ENCODE measurements at places on chromosomes 6 and 20. TPM values are rescaled to one million over a fixed set of nuclear protein-coding genes. Genes with fewer than 3 reads are reported as not detected.
A peak's percentile ranks its signal among the peaks of the same experiment; 100 is the strongest.

DNA sequence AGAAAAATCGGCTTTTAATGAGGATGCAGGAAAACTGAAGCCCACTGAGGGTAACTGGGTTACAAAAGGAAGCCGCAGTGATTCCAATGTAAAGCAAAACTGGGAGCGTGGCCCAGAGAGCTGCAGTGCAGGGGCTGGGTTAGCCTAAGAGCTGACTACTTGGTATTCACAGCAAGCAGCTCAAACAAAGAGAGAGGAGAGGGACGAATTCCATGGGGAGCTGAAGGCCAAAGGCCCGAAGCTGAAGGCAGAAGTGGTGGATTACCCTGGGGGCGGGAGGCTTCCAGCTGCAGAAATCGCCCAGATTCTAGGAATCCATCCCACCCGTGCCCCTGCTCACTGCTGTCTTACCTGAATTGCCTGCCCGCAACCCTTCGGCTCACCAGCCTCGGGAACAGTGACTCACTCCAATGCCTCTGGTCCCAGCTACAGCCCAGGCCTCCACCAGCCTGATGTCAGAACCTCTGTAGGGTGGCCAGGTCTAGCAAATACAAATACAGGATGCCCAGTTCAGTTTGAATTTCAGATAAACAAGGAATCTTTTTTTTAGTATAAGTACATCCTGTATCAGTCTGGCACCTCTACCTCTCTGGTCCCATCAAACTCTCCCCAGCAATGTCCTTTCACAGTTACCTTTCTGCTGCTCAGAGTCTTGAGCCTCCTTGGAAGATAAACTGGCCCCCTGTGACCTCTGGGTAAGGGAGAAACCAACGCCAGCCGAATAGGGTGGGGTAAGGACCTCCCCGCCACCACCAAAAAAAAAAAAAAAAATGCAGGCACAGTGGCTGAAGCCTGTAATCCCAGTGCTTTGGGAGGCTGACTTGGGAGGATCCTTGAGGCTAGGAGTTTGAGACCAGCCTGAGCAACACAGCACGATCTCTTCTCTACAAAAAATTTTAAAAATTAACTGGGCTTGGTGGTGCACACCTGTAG, 14.6 kb upstream of the ZMYND8 start:
- H3K27ac ChIP-seq: no peak overlapping the region
- peak; percentile 62 for DNase-seq
- H3K36me3 ChIP-seq: no peaks in the 10 kb centered on the region
- no peaks in the 10 kb centered on the region for H3K27me3 ChIP-seq
- no peak overlapping the region for H3K4me3 ChIP-seq

- H3K4me1 ChIP-seq: peaks cover 11% of the 10 kb centered on the region
- H3K27ac ChIP-seq: no peak overlapping the region
- H3K27me3 ChIP-seq: no peaks in the 10 kb centered on the region
- DNase-seq: no peak
- H3K4me3 ChIP-seq: no peak overlapping the region
- H3K36me3 ChIP-seq: no peaks in the 10 kb centered on the region
Measured at GRCh38 chr6:139473231-139473701, 98.8 kb upstream of the CITED2 start.

DNA sequence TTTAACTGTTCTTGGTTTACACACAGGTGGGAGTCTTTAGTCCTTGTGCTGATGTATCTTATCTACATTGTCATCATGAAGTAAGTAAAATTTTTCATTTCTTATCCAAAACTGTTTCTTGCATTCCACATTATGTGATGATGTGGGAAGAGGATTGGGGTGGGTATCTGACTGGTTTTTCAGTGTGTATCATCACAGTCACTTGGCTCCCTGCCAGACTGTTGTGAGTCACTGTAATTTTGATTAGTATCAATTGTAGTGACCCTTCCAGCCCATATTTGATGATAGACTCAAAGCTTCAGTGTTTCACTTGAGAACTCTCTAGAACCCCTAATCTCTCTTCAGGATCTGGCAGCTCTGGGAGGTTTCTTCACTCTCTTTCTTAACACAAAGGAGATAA, 84.5 kb upstream of the RIN2 start:
- no peaks in the 10 kb centered on the region for H3K4me1 ChIP-seq
- peaks cover 50% of the 10 kb centered on the region for H3K27me3 ChIP-seq
- no peaks in the 10 kb centered on the region for H3K36me3 ChIP-seq
- no peak overlapping the region for H3K4me3 ChIP-seq

- no peak for DNase-seq
- H3K36me3 ChIP-seq: no peaks in the 10 kb centered on the region
- peaks cover 48% of the 10 kb centered on the region for H3K27me3 ChIP-seq
- no peak overlapping the region for H3K27ac ChIP-seq
Measured at GRCh38 chr6:49634836-49635218, 1.8 kb downstream of the RHAG start.

DNA sequence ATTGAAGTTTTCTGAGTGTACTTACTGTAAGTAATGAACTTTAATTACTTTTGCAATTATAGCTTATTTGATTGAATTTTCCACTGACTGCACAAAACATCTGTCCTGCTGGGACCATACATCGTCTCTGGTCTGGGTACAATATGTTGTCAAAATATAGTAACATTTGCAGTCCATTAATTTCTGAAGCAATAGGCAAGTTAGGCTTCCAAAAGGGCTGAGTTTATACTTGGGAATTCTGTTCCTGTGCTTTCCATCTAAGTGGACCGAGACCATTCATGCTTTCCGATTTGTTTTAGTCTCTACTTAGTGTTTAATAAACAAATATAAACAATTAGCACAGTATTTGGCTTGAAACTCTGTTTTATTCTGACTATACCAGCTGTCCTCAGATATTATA, 139.3 kb downstream of the RFPL4B start:
- H3K36me3 ChIP-seq: no peaks in the 10 kb centered on the region
- no peak overlapping the region for H3K27ac ChIP-seq
- H3K4me3 ChIP-seq: no peak overlapping the region
- DNase-seq: no peak

DNA sequence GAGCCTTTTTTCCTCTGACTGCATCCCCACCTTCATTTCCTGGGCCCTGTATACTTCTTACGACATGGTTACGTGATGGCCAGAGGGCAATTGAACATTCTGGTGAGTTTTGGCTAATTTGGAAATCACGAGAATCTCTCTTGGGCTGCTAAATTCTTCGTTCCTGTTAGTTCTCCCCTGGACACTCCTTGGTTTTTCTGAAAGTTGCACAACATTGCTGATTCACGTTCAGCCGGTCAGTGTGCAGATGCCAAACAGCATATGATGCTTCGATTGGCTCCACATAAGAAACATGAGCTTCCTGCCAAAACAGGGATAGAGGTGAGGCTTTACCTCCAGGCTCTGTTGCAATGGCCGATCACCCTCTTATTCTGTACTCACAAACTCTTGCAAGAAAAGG, 119.4 kb upstream of the LY86 start:
- peak overlapping the region; percentile 48 for H3K4me3 ChIP-seq
- H3K27ac ChIP-seq: peak overlapping the region; percentile 96
- H3K27me3 ChIP-seq: no peaks in the 10 kb centered on the region
- peak; percentile 97 for DNase-seq
- peaks cover 44% of the 10 kb centered on the region for H3K4me1 ChIP-seq

- no peaks in the 10 kb centered on the region for H3K4me1 ChIP-seq
- H3K36me3 ChIP-seq: no peaks in the 10 kb centered on the region
- H3K27me3 ChIP-seq: no peaks in the 10 kb centered on the region
- peak; percentile 68 for DNase-seq
Measured at GRCh38 chr6:89970609-89971337, 76.5 kb downstream of the GJA10 start.

DNA sequence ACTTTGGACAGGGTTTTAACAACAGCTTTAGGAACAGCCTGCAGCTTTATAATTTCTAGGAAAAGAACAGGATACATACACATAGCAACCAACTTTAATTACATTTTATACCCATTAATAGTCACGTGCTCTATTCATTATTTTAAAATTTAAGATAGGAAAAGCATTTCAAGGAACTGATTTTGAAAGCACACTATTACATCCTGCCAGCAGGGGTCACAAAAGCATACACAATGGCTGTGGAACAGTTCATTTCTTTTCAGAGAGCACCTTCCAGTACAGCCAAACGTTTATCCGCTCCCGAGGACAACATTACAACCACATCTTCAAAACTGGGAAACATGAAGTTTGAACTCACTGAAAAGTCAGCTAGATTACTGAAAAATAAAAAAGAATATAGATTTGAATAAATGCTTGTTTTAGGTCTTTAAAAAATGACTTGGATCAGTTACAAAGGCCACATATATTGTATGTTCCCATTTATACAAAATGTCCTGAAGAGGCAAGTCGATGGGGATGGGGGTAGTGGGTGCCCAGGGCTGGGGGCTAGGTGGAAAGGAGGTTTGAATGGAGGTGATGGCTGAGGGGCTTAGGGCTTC, 104.6 kb upstream of the EXOC2 start:
- peak; percentile 68 for DNase-seq
- no peak overlapping the region for H3K4me3 ChIP-seq
- H3K4me1 ChIP-seq: no peaks in the 10 kb centered on the region
- H3K27ac ChIP-seq: no peak overlapping the region
- H3K27me3 ChIP-seq: peaks cover 40% of the 10 kb centered on the region
- H3K36me3 ChIP-seq: no peaks in the 10 kb centered on the region

- H3K4me3 ChIP-seq: no peak overlapping the region
- no peaks in the 10 kb centered on the region for H3K4me1 ChIP-seq
- no peak for DNase-seq
Measured at GRCh38 chr6:114290864-114291263, 52.0 kb downstream of the HS3ST5 start.

- peaks cover 21% of the 10 kb centered on the region for H3K4me1 ChIP-seq
- no peaks in the 10 kb centered on the region for H3K27me3 ChIP-seq
- H3K4me3 ChIP-seq: peak within 1 kb of the TSS; percentile 82
- no peaks in the 10 kb centered on the region for H3K36me3 ChIP-seq
- DNase-seq: peak; percentile 33
Measured at GRCh38 chr6:149317644-149318571, at the start of gene TAB2. TSS of gene TAB2 (plus strand) at chr6:149317712. CDS start at chr6:149369998, 52,286 bp downstream.

DNA sequence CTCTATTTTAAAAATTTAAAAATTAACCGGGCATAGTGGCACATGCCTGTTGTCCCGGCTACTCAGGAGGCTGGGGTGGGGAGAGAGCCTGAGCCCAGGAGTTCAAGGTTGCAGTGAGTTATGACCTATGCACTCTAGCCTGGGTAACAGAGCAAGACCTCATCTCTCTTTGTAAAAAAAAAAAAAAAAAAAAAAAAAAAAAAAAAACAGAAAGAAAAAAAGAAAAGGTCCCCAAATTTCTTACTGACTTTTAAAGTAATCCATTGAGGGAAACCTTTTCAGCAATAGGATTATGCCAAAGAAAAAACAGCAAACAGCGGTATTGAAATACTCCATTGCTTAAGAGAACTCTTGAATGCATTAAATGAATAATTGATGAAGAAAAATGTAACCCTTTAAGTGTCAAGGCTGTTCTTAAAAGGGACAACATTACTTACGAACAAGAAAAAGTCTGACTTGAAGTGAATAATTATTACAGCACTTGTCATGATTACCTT, 6.0 kb upstream of the DNAAF9 start:
- H3K4me1 ChIP-seq: no peaks in the 10 kb centered on the region
- no peaks in the 10 kb centered on the region for H3K36me3 ChIP-seq
- DNase-seq: no peak
- H3K27ac ChIP-seq: no peak overlapping the region

- H3K4me1 ChIP-seq: peaks cover 27% of the 10 kb centered on the region
- no peaks in the 10 kb centered on the region for H3K27me3 ChIP-seq
- no peak overlapping the region for H3K4me3 ChIP-seq
Measured at GRCh38 chr20:56780266-56780665, 151.2 kb downstream of the TFAP2C start.

DNA sequence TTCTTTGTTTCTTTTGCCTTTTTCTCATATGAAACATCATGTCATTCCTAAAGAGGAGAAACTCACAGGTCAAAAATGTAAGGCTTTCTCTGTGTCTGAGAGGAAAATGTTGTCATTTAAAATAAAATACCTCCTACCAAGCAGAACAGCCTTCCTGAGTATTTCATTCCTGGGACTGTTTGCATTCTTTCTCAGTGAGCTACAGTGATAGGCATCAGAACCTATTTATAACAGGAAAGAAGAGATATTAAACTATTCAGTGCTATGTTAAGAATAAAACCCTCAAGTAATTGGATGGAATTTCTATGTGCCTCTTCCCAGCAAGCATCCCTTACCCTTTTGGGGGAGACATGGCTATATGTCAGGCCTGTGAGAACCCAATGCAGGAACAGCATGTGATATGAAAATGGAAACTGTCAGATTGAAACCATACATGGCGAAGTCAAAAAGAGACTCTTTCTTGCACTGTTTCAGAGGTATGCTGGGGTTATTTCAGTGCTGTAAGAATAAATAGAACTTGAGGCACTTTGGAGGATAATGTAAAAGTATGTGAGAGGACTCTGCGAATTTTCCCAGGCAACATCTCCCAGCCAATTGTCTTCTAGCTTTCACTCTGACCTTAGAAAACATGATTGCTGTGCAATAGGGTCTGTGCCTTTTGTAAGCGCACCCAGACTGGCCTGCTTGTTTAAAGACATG, 133.8 kb upstream of the CCN2 start:
- H3K4me3 ChIP-seq: no peak overlapping the region
- no peaks in the 10 kb centered on the region for H3K27me3 ChIP-seq
- H3K4me1 ChIP-seq: no peaks in the 10 kb centered on the region
- peak overlapping the region; percentile 9 for H3K27ac ChIP-seq
- no peak for DNase-seq
- no peaks in the 10 kb centered on the region for H3K36me3 ChIP-seq

DNA sequence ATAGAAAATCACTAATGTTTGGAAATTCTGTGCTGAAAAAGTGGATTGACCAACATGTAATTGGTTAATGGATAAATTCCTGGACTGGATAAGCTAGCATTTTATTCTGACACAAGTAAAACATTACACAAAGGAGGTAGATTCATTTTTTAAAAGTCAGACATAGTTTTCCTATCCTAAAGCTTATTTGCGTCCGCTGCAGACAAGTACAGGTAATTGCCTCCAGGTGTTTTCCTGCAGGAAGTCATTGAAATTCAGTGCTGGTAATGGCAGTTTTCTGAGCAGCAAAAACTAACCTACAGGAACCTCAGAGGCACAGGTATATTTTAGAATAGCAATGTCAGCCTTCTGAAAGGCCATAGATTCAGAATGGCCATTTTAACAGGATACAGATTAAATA, 20.0 kb upstream of the HIVEP1 start:
- no peaks in the 10 kb centered on the region for H3K4me1 ChIP-seq
- no peak overlapping the region for H3K4me3 ChIP-seq
- H3K27me3 ChIP-seq: no peaks in the 10 kb centered on the region
- no peaks in the 10 kb centered on the region for H3K36me3 ChIP-seq
- DNase-seq: no peak

GRCh38 chr20:58945965-58946631, 35.0 kb upstream of the NELFCD start:
- no peak for DNase-seq
- no peak overlapping the region for H3K4me3 ChIP-seq
- H3K27ac ChIP-seq: no peak overlapping the region
- no peaks in the 10 kb centered on the region for H3K36me3 ChIP-seq
- H3K4me1 ChIP-seq: no peaks in the 10 kb centered on the region

GRCh38 chr20:63890201-63890576, 4.7 kb upstream of the DNAJC5 start:
- H3K4me1 ChIP-seq: peaks cover 27% of the 10 kb centered on the region
- H3K36me3 ChIP-seq: peaks cover 65% of the 10 kb centered on the region
- H3K27ac ChIP-seq: peak overlapping the region; percentile 79
- no peaks in the 10 kb centered on the region for H3K27me3 ChIP-seq
- no peak for DNase-seq

HTR1B gene
- not detected for total RNA-seq

MTFR2 gene
- 6.0 TPM for total RNA-seq

ENPP4 gene
- total RNA-seq: 0.32 TPM
